ENCODE measurements at places on chromosomes 4 and X. TPM values are rescaled to one million over a fixed set of nuclear protein-coding genes. Genes with fewer than 3 reads are reported as not detected.

Gene MAGEC2
- total RNA-seq = not detected

Gene WNK3
- 5.7 TPM for total RNA-seq

Gene TBC1D8B
- 19.8 TPM for total RNA-seq

Gene ARHGEF6
- 12.2 TPM for total RNA-seq

Gene UVSSA
- total RNA-seq = 20.9 TPM

- no peak for DNase-seq
These were observed 337.0 kb upstream of the DDX53 start for GRCh38 chrX:22662776-22663175.

GRCh38 chr4:72582853-72583252 lies 13.8 kb upstream of the ADAMTS3 start:
- no peak for DNase-seq

GRCh38 chrX:154348114-154348531 lies 26.3 kb downstream of the FLNA start:
- DNase-seq = peak; percentile 61

GRCh38 chrX:48677516-48677915 lies 6.1 kb upstream of the WAS start:
- peak; percentile 41 for DNase-seq

DNA sequence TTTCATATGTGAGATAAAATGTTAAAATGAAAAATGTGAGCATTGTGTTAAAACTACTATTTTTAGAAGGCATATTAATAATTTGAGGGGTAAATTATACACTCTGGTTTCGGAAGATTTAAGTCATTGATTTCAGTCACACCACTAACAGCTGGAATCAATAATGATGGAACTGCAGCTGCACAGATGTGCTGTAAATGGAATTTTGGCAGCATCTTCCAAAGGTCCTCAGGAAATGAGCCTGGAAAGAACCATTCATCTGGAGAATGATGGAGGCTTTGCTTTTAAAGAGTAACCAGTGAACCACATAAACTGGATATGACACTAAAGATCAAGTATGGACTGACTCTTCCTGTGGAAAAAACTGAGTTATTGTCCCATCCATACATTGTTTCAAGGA lies 759.0 kb upstream of the EPHA5 start:
- DNase-seq = no peak

GRCh38 chr4:2393353-2394270 lies 24.8 kb downstream of the ZFYVE28 start:
- no peak for DNase-seq

DNA sequence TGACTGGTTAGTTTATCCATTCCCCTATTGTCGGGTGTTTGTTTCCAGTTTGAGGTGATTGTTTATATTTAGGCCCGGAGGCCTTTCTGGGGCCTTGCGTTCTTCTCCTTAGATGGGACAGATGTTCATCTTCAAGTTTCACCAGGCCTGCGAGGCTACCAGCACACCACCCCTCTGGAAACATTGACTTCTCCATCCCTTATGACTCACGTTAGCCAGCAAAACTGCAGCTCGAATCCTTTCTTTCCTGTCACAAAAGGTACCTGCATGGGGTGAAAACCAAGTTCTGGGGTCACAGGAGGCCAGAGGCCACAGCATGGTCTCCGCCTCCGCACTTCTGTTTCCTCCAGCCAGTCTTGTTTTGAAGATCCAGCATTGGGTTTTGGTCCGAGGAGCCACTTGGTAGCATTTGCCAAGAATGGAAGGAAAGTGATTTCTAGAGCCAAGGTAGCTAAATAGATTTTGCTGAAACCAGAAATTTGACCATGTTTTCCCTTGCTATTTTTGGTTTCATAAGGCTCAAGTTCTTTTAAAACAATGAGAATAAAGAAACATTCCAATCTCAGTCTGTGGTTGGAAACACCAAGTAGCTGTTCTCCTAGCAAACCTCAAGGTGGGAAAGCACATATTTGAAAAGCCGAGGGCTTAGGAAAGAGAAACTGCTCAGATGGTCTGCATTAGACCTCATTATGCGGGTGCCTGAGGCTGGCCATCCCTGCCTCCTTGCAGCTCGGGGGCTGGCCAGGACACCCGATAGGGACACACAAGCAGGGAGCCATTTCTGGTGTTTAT lies 5.6 kb downstream of the NYX start:
- no peak for DNase-seq

- DNase-seq = no peak
These were observed 79.2 kb upstream of the HS3ST1 start for GRCh38 chr4:11507920-11508319.

GRCh38 chrX:37802028-37802427 lies 22.2 kb downstream of the CYBB start:
- DNase-seq = no peak

DNA sequence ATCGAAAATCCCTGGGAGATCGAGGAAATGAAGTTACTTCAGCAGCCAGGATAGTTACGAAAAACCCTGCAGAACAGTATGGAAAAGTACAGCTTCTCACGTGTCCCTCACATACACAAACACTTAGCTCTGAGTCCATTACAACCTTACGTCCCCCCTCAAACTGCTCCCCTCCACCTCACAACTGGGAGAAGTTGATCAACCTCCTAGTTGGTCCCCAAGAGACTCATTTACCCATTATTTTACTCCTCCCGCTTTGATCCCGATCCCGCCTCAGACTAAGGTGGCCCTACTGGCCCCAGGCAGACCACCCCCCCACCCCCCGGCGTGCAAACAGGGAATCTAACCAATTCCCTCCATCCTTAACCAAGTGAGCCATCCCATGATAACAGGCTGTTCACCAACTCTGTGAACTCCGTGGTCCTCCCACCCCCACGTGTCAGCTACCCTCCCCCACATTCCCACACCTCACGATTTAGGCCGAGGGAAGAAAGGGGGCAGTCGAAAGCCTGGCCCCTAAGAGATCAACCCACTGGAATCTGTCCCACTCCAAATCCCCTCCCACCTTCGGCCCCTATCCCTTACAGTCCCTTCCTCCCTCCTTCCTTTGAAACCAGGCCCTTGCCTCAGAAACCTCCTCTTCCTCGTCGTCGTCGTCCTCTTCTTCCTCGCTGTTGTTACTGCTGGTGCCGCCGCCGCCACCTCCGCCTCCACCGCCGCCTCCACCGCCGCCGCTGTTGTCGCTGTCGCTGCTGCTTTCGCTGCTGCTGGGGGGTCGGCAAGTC lies 755 bp downstream of the ANKRD17 start:
- no peak for DNase-seq

- DNase-seq = no peak
These were observed 32.0 kb upstream of the MTMR8 start for GRCh38 chrX:64427281-64427680.

DNA sequence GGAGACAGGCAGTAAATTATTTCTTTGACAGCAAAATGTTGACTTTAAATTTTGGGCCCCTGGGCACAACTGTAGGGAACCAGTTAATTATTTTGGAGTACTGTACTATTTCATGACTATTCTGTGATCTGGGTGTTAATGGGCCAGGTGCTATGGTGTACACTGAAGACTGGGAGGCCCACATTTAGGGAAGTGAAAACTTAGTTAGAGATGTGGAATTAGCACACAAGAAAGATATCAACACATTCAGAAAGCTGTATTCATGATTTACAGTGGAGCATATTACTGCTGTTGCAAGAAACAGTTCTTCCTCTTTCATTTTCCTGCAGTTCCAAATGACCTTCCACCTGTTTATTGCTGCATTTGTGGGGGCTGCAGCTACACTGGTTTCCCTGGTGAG lies 12.4 kb downstream of the PLP1 start:
- no peak for DNase-seq

- DNase-seq = no peak
These were observed 824.5 kb upstream of the HTR2C start for GRCh38 chrX:113759422-113759821.

GRCh38 chr4:181682367-181683047 lies 560.7 kb upstream of the TENM3 start:
- DNase-seq = no peak

GRCh38 chr4:27861381-27861787 lies 1000.7 kb downstream of the STIM2 start:
- DNase-seq = no peak

DNA sequence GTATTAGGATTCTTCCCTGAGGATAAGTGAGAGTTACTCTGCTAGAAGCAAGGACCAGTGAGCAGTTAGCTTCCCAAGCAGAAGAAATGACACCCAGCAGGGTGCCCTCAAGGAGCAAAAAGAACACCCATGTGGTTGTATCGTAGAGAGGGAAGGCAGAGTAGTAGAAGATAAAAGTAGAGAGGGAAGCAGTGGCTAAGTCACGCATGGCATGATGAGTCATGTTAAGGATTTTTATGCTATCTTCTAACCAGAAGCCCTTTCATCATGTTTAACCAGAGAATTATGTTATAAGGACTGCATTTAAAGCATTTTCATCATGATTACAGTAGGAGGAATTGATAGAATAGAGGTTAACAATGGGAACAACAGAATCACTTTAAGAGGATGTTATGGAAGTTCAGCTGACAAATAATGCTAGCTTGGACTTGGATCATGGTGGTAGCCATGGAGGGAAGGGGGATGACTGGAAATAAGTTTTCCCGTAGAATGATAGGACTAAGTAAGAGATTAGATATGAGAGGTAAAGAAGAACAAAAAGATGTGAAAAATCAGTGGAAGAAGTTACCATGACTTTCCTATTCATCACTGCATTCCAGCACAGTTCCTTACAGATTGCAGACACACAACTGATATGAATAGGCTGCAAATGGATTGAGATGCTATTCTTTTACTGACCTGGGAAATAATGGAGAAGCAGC lies 383.5 kb upstream of the INTU start:
- DNase-seq = no peak

- no peak for DNase-seq
These were observed 52.7 kb downstream of the SPINK2 start for GRCh38 chr4:56768763-56769162.

Measured in chondrocyte (in vitro differentiated cells).